ENCODE measurements at places on chromosomes 2 and 18.

DNA sequence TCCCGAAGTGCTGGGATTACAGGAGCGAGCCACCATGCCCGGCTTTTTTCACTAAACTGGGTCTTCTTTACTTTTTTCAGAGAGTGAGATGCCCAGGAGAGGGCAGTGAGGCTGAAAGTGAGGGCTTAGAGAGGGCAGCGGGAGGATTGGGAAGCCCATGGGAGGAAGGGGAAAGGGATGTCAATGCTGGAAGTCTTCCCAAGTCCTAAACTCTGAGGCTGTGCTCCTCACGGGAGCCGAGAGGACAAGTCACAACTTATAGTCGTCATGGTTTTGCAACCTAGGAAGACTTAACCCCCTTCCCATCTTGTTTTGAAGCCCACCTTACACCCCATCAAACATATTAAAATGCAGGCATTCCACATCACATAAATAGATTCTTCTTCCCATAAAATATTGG is 15.1 kb upstream of the MEP1B start:
- DNase-seq = no peak

DNA sequence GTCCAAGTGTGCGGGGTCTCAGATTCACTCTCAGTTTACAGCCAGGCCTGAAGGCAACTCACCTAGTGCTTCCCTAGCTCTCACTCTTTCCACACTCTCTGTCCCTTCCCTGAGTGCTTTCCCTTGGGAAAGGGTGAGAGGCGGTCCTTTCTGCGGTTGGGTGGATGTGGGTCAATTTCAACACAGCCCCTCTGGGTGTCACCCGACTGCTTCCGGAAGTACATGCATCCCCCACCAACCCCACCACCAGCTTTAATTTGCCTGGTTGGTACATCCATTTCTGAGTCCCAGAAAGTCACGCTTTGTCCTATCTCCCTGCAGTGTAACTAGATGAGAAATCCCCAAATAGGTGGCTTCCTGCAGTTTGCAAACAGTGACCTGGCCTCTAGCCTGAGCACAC is 307.3 kb upstream of the MEIS1 start:
- DNase-seq = no peak

DNA sequence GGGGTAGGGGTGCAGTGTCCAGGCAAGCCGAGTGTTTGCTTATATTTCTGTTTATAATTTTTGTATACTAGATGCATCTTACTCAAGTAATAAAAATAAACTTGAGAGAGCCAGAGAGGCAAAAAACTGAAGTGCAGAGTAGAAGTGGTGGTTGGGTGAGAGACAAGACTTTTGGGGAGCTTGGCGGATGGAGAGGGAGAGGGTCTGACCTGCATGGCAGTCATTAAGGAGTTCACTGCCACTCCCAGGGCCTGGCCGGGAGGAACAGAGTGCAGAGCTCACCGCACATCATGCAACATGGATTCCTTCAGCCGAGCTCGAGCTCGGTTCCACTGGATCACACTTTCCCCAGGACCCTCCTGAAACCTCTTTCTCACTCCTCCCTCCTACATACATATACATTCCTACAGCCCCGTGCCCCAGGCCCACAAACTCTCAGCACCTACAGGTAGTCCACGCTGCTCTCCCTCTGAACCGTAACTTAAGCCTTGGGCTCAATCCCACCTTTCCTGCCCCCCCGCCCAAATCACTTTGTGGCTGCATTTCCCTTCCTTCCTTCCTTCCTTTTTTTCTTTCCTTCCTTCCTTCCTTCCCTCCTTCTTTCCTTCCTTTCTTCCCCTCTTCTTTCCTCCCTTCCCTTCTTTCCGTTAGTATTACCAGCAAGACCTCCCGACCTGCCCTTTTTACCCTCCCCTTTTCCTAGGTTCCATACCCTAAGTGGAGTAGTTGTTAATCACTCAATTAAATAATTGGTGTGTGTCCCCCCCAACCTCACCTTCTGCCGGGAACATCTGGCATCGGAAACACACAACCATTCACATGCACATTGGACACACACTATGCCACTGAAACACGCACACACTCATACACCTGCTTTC is 37.1 kb upstream of the ATP6V1B1 start:
- DNase-seq = no peak

DNA sequence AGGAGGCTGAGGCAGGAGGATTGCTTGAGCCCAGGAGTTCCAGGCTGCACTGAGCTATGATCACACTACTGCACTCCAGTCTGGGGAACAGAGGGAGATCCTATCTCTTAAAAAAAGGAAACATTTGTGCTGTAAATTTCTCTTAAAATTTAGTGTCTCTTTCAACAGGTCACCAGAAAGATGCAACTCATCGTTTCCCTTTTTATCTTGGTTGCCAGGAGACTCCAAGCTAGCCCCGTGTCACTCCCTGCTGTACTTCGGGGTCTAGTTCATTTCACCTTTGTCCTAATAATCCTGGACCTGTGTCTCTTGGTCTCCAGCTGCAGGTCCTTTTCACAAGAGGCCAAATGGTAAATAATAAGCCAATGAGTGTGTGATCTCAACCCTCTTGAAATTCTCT is 7.1 kb downstream of the HS1BP3 start:
- DNase-seq = no peak

DNA sequence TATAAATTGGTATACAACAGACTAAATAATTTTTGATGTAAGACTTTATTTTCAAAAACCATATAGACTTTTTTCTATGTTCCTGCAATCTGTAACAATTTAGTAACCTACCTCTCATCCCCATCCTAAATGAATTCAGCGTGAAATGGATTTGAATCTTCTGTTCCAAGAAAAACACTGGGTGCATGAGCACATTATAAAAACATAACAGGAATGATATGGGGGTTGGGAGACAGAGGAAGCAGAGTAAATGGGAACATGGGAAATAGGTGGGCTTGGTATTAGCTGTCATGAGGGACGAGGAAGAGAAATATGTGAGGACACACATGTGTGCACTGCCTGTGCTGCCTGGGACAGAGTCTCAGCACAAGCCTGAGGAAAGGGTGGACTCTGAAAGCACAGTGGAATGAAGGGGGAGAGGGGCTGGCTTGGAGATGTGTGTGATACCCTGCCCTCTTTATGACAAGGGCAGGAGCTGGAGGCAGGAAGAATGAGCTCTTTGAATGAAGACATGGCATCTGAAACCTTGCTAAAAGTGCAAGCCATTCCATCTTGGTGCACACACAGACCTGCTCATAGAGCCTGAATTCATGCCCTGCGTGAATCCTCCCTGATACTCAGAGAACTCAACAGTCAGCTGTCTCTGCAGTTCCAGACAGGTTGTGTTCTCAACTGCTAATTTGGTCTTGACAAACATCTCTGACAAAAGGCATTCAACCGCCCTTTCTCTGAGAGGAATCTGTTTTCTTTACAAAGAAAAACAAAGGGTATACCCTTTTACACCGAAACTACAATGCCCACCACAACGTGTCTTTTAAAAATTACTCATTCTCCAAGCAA is 66.6 kb downstream of the EPB41L3 start:
- no peak for DNase-seq

GRCh38 chr2:5694306-5694705 is 2.1 kb downstream of the SOX11 start:
- no peak for DNase-seq

- no peak for DNase-seq
Observed at GRCh38 chr2:46394649-46395510, 84.5 kb upstream of the TMEM247 start.

DNA sequence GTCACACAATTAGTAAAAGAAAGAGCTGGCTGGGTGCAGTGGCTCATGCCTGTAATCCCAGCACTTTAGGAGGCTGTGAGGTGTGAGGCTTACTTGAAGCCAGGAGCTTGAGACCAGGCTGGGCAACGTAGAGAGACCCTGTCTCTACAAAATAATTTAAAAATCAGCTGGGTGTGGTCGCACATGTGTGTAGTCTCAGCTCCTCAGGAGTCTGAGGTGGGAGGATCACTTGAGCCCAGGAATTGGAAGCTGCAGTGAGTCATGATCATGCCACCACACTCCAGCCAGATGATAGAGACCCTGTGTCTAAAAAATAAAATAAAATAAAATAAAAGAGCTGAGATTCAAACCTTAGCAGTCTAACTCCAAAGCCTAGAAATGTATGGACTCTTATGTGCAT is 39.0 kb upstream of the NEDD4L start:
- peak; percentile 31 for DNase-seq

DNA sequence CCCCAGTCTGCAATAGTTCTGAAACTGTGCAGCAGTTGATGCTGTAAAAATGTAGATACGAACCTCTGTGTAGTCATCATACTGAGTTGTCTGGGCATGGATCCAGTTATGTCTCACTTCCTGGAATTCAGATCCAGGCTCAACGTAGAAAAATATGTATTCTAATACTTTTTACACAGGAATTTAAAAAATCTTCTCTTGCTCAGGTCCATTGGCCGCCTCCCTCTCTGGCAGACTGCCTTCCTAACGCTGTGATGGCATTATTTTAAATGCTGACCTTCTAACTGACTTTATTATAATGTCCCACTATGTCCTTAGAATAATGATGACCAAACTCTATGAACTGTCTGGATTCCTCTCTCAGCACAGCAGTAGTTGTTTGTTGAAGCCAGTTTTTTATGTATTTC is 119.6 kb downstream of the FEZ2 start:
- peak; percentile 82 for DNase-seq

- DNase-seq = no peak
Observed at GRCh38 chr2:160498137-160498536, 4.5 kb upstream of the RBMS1 start.

DNA sequence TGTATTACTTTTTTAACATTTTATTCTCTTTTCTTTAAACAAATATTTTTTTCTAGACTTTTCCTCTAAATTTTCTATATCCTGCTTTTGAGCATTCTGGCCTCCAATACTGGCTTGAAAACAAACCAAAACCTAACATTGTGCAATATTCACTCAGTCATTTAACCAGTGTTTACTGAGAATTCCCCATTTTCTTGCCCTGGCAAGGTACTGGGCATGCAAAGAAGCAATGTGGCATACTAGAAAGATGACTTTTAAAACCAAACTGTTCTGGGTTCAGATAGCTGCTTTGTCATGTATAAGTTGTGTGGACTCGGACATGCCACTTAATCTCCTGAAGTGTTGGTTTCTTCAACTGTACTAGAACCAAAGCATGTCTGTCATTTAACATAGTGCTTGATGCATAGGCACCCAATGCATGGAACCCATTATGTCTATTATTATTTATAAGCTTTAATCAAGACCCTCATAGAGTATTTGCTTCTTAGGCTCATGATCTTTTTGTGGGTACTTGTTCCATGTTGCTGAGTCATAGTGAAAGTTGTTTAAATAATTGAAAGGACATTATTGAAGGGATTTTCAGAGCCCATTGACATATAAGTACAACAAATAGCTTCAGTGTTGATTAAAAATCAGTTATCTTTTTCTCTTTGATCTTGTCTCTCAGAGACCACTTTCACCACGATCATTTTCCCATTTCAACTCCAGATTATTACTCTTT is 185.4 kb upstream of the OSR1 start:
- DNase-seq = peak; percentile 72

DNA sequence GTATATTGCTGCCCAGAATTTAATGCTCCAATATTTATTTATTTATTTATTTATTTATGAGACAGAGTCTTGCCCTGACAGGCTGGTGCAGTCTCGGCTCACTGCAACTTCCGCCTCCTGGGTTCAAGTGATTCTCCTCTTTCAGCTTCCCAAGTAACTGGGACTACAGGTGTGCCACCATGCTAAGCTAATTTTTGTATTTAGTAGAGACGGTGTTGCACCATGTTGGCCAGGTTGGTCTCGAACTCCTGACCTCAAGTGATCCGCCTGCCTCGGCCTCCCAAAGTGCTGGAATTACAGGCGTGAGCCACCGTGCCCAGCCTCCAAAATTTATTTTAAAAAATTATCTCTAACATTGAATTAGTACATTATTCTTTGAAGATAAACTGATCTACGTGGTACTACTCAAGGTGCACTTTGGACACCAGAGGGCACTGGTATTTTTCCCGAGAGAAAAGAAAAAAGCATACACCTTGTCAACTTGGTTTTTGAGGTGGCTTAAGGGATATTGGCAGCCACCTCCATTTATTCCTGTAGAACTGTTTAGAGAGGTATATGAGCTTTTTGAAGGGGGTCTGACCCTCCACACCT is 1.4 kb upstream of the IDH1 start:
- DNase-seq = no peak

- DNase-seq = no peak
Observed at GRCh38 chr18:10094154-10094553, 180.3 kb downstream of the VAPA start.

DNA sequence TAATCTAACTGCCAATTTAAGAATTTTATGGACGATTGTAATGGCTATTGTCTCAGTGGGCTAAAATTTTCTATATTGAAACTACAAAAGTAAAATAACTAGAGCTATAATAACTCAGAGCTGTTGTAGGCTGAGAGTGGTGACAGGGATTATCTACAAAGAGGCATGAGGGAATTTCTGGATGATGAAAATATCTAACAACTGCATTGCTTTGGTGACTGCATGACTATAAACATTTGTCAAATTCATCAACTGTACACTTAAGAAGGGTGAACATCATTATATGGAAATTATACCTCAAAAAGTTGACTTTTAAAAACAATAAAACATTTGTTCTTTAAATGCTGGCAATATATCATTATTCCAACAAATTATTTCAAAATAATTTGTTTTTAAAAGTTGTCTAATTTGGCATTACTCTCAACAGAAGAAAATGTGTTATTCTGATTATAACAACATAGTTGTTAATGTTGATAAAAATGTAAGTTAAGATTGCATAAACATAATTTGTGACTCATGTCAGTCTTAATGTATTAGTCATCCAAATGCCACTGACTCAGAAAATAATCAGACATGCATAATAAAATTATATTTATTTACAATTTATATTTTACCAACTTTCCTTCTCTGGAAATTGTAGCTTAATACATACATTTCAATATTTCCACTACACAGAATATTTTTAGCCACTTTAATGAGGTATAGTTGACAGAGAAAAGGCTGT is 865.1 kb upstream of the VRK2 start:
- peak; percentile 53 for DNase-seq

DNA sequence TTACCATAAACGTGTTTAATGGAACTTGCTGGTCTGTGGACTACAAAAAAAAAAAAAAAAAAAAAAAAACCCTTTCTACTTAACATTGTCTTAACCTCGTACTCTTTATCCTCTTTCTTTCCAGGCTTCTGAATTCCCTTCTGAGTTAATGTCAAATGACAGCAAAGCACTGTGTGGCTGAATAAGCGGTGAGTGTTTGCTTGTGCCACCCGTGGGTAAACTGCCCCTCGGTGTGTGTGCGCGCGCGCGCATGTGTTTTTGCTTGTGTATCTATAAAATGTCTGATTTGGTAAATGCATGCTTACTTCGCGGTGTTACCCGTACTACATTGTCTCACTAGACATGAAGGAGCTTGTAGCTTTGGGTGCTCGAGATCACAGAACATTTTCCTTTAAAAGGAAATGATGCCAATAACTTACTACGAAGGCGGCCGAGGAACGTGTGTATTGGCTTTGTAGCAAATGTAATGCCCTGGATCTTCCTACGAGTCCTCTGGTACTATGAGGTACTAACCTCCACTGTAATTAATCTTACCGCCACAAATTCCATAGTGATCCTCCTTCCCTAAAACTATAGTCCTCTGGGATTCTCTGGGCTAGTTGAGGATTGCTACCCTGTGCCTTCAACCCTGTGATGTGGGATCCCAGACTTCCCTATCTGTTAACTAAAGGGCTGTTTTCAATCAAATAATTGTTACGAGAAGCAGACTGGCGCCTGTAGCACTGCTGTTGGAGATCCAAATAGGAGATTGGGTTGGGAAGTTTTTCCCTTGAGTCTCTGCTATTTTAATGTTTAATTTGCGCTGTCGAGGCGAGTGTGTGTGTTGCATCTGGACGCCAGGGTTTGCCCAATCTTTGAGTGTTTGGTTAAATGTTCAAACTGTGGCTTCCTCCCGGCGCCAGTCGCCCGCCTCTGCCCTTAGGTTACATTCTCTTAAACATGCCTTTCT is 1.1 kb downstream of the ID2 start:
- no peak for DNase-seq
